ENCODE measurements at places on chromosomes 5 and 9.

DNA sequence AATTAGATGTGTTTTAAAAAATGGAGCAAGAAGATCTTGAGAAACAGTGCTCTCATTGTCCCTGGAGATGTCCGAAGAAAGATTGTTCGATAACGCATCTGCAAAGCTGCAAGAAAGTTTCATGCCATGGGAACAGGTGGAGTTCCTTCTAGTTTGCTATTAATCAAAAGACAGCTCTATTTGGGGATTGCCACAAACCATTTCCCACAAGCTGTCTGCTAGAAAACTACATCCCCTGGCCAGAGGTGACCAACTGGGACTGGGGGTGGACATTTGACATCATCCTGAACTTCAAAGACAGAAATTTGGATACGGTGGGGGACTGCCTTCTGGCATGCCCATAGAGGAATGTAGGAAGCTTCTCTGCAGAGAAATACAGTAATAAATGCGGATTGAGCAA, 50.8 kb upstream of the OSMR start:
- DNase-seq = no peak

- no peak for DNase-seq
Measured at GRCh38 chr5:132498152-132498551, 7.6 kb upstream of the IRF1 start.

- no peak for DNase-seq
Measured at GRCh38 chr9:107989099-107989498, 499.5 kb upstream of the KLF4 start.

DNA sequence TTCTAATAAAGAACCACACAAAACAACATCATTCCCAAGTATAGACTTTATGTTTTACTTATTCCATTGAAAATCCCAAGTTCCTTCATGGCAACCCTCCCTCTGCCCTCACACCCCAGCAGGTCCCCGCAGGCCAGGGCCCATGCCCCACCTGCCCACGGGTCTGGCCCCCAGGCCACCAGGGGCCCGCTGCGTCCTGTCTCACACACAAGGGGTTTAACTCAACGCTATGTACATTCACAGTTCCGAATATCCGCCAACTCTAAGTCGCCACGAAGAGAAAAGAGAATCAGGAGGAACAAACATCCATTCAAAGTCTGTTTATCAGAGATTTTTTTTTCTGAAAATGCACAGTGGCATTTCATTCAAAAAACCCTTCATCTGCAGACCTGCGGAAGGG, 16.2 kb upstream of the SLC6A3 start:
- DNase-seq = no peak

- DNase-seq = no peak
Measured at GRCh38 chr5:57802131-57802530, 319.5 kb upstream of the ACTBL2 start.

DNA sequence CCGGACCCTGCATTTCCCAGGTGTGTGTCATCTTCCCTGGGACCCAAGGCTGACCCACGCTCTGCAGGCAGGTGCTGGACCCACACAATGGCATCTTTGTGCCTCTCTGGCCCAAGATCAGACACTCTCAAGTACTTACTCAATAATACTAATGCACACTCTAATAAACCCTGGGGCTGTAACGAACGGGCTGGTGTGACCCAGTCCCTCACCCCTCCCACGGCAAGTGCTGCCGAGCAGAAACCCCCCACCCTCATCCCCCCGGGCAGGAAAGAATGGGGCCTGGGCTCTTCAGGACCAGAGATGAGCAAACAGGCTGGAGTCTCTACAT, 1.1 kb upstream of the OBP2B start:
- no peak for DNase-seq
